ENCODE measurements at places on chromosomes 6 and 20.

DNA sequence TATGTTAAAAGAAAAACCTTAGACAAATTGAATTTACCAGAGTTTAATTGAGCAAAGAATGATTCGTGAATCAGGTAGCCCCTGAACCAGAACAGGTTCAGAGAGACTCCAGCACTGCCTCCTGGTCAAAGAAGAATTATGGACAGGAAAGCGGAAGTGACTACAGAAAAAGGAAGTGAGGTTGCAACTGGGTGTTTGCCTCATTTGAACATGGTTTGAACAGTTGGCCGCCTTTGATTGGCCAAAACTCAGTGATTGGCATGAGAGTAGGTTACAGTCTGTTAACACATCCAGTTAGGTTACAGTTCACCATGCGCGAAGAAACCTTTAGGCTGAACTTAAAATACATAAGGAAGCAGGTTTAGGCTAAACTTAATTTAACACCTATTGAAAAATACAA, 248.8 kb downstream of the TFAP2A start:
- DNase-seq: no peak

- no peak for DNase-seq
Measured at GRCh38 chr20:21643417-21643816, 62.0 kb upstream of the PAX1 start.

- DNase-seq: peak; percentile 20
Measured at GRCh38 chr6:105644073-105644489, 241.2 kb upstream of the PREP start.

GRCh38 chr6:132666118-132666517, 7.1 kb upstream of the TAAR1 start:
- no peak for DNase-seq

GRCh38 chr6:108677894-108678293, 117.2 kb downstream of the FOXO3 start:
- DNase-seq: no peak

DNA sequence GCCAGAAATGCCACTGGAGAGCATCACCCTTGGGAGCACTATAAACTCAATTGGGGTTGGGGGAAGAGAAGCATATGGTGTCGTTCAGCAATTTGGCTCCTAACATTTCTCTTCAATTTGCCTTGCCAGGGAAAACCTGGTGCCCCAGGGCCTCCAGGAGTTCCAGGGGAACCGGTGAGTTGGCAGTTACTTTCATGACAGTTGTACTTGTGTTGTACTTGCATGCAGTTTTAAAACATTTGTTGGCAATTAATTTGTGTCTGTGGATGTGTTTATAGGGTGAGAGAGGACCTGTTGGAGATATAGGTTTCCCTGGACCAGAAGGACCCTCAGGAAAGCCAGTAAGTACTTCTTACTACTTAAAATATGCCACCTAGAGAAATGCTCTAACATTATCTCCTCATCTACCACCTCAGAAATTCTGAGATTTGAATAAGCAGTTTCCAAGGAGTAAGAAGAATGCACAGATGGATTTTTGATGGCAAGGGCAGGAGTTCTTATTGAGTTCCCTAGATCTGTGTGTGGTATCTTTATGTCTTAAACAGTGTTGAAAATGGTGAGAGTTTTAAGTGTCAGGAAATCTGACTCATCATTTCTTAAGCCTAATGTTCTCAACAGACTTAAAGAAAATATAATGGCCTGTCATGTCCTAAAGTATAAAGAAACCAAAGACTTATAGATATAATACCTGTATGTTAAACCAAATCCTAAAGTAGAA, 122.5 kb downstream of the COL9A1 start:
- DNase-seq: no peak

GRCh38 chr20:55417836-55418235, 587.5 kb downstream of the CBLN4 start:
- DNase-seq: no peak

- no peak for DNase-seq
Measured at GRCh38 chr6:16061818-16062217, 67.1 kb upstream of the MYLIP start.

DNA sequence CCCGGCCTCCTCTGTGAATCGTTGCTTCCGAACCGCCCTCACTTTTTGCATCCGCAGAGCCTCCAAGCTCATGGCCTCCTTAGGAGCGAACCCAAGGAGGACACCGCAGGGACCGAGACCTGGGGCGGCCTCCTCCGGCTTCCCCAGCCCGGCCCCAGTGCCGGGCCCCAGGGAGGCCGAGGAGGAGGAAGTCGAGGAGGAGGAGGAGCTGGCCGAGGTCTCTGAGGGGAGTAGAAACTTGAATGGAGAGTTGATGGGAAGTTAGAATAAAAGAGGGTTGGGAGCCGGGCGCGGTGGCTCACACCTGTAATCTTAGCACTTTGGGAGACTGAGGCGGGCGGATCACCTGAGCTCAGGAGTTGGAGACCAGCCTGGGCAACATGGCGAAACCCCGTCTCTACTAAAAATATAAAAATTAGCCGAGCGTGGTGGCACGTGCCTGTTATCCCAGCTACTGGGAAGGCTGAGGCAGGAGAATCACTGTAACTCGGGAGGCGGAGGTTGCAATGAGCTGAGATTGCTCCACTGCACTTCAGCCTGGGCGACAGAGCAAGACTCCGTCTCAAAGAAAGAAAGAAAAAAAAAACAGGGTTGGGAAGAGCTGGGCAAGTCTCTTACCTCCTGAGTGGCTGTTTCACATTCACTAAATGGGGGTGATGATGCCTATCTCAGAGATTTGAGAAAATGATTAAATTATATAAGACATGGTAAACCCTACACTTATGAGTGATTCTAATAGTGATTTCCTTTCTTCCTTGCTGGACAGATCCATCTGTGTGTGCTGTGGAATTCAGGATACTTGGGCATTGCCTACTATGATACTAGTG, 805 bp downstream of the MSH5 start:
- DNase-seq: no peak

GRCh38 chr6:132364306-132365074, 36.8 kb downstream of the MOXD1 start:
- DNase-seq: no peak

GRCh38 chr6:31795616-31796298, at the start of gene VARS1:
Gene VARS1, minus strand, starts transcription at chr6:31795752. Its CDS starts 535 bp downstream, at chr6:31795217.
- peak; percentile 89 for DNase-seq

DNA sequence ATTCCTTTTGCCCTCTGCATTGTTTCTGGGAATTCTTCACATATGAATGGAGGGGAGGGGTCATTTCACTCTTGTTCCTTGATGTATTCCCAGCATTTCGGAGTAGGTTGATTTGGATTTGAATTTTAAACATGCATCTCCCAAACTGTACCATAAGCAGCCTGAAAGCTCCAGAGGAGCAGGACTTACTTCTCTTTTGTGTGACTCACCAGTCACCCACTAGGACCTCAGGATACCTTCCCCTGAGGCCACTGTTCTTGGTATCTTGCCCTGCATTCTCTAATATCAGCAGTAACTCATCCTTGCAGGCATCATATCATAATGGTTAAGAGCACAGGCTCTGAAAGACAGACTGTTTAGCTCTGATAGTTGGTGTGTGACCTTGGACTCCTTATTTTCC, 703 bp downstream of the MRPL2 start:
- DNase-seq: no peak

GRCh38 chr6:18488526-18489270, 101.5 kb downstream of the RNF144B start:
- no peak for DNase-seq

- DNase-seq: no peak
Measured at GRCh38 chr6:141158740-141159139, 974.0 kb upstream of the GJE1 start.

GRCh38 chr20:3209946-3210317, 634 bp downstream of the ITPA start:
- no peak for DNase-seq

DNA sequence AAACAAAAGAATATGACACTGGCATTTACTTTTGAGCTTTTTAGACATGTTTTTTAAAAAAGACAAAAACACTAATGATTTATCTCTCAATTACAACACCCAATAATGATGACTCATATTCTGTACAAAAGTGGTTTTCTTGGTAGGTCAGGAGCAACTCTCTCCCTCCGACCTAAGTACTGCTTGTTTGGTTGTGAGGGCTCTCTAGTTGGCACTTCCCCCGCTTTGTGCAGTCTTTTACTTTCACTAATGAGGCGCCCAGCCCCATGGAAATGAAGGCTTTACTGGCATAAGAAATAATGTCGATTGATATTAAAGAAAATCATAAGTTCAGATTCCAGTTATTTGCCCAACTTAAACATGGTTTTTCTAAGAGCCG, 1.3 kb downstream of the KPNA5 start:
- peak; percentile 64 for DNase-seq

DNA sequence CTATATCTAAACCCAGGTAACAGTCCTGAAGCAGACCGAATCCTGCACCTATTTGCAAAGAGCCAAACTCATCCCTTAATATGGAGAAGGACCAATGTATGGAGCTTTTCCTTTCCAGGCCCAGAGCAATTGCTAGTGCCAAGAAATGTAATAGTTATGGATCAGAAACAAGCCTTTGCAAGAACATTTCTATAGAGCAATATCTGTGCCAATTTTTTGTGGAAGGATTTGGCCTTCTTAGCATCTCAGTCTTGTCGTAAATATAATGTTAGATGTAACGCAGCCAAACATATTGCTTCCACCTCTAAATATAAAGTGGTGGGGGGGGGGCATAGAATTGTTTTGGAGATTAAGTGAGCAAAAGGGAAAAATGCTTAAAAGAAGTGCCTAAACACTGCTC, 2.7 kb downstream of the KIAA0408 start:
- no peak for DNase-seq

DNA sequence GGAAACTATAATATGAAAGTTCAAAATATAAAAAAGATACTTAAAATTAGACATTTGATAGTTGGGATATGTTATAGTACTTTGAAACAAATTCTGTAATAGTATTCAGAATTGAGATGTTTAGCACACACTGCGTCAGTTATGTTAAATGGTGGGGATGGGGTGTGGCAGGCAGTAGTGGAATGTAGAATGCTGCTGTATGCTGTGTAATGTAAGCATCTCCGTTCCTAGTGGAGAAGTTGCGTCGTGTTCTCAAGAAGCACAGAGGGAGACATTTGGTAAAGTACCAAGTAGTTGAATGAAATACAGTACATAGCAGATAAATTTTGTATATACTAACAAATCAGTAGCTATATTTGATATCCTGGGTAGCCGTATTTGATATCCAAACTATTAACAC, 192.4 kb downstream of the ZFAND3 start:
- no peak for DNase-seq

GRCh38 chr6:124560873-124561567, 401.2 kb upstream of the RNF217 start:
- no peak for DNase-seq

DNA sequence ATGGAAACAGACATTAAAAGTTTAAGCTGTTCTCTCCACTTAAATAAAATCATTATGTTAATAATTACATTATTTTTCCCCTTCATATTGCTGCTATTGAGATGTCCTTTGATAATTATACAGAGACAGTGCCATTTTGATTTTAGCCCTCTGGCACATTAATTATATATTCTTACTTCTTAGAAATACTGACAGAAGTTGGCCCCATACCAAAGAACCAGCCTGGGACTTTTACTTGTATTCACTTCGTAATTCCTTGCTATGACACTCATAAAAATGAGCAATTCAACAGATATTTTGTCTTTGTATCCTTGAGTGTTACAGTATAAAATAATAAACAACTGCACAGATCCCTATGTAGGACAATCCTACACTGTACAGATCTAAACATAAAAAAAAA, 743.7 kb downstream of the TBC1D32 start:
- DNase-seq: no peak

- no peak for DNase-seq
Measured at GRCh38 chr6:50185006-50185405, 135.3 kb upstream of the DEFB112 start.

- DNase-seq: no peak
Measured at GRCh38 chr6:137665342-137665934, 171.2 kb upstream of the OLIG3 start.

- DNase-seq: no peak
Measured at GRCh38 chr6:42217157-42217518, 523 bp downstream of the MRPS10 start.

- no peak for DNase-seq
Measured at GRCh38 chr6:13184547-13184946, 143.8 kb downstream of the TBC1D7 start.

DNA sequence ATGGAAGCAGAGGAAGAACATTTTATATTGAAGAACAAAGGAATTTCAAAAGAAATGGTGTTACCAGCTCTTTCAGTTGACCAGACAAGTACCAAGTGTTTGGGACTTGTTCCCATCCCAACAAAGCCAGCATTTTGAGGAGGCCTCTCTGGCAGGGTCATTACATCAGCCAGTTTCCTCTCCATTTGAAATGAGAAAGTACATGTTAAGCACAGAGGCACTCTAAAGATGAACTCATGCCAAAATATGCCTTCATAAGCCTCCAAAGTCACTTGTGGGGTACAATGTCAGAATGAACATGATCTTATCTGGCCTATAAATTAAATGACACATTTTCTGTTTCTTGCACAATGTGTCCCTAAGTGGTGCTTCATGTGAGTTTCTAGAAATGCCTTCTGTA, 223.9 kb downstream of the PRL start:
- DNase-seq: no peak

DNA sequence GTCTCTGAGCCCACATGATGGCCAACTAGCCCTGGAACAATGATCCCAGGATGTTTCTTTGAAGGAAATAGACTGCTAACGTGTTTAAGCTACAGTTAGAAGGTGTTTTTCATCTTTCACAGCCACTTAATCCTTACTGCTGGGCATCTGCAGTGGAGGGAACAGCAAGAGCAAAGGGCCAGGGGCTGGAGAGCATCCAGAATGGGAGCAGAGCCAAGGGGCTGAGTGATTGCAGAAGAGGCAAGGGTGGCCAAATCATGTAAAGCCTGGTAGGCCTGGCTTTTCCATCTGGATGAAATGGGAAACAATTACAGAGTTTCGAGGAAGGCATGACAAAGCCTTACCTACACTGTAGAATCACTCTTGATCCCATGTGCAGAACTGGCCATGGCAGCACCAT, 18.7 kb upstream of the LAMP5 start:
- DNase-seq: no peak

DNA sequence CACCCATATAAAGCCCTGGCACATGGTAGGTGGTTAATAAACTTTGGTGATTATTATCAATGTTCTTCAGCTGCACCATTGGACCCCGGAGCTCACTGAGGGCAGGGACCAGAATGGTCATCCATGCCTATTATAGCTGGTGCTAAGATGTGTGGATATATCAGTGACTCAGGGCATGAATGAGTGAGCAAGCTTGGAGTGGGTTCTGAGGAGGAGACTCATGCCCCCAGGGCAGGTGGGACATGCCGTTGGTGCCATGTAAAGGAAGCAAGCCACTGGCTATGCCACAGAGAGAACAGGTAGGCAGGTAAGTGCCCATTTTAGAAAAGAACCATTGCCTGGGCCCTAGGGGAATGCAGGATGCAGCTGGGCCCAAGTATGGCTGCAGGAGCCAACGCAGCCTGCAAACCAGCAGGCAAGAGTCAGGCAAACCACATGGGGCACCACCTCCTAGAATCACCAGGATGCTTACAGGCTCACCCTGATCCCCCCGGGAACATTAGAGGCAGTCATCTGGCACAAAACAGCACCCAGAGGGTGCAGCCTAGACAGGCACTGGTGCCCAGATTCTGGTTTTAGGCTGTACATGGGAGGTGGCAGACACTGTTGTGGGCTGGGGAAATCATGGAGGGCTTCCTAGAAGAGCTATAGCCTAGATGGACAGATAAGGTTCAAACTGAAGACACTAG, 23.5 kb downstream of the PLAGL2 start:
- DNase-seq: no peak
